ENCODE measurements at places on chromosomes 6 and 20.
A peak's percentile ranks its signal among the peaks of the same experiment; 100 is the strongest.

DNA sequence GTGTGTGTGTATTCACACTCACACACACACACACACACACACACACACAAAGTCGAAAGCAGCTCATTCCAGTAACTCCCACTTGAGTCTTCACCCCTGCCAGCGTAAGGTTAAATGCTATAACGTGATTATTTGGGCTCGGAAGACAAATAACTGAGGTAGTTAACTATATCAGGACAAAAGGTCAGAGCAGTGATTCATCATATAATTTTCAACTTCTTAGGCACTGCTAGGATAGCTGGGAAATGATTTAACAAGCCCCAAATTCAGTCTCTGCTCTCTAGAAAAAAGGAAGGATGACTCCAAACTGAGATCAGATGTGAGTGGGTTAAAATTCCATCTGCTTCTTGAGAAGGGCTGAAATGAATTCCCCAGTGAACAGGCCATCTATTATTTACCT lies 30.7 kb downstream of the HDGFL1 start:
- DNase-seq: no peak

DNA sequence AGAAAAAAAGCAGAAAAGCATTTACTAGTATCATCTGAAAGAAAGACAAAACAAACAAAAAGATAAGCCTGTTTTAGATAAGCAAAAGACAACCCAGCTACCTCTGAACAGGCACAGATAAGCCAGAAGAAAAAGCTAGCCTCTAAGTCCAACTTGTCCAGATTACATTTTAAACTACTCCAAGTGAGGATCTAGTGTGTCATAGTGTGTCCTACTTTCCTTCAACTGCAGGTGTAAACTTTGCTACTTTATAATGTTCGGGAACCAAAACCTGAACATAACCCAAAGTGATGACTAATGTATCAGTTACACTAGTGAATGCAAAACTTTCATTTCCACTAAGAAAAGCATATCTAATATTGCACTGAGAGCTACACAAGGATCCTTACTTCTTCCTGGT lies 19.5 kb downstream of the ADNP start:
- no peak for DNase-seq

DNA sequence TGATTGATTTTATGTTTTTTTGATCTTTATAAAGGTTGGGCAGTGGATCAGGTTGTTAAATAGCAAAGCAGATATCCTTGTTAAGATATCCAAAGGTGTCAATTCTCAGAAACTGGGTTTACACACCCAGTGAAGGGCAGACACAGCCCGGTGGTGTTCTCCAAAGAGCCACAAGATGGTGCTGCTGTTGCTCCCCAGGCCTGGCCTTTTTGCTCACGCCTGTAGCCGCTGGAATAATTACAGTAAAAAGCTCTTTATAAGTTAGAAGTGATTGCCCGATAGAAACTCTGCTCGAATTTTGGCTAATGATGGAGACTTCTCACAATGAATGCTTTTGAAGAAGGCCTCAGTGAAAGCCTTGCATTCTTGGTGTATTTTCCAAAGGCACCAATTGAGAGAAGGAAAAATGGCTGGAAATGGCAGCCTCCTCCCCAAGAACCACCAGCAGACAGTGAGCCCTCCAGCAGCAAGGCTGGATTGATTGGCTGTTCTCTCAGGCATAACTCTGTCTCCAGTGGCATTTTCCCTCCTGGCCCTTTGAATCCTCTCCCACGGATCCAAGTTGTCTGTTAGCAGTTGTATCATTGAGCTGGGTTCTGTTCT lies 120.5 kb upstream of the CHD6 start:
- peak; percentile 22 for DNase-seq

DNA sequence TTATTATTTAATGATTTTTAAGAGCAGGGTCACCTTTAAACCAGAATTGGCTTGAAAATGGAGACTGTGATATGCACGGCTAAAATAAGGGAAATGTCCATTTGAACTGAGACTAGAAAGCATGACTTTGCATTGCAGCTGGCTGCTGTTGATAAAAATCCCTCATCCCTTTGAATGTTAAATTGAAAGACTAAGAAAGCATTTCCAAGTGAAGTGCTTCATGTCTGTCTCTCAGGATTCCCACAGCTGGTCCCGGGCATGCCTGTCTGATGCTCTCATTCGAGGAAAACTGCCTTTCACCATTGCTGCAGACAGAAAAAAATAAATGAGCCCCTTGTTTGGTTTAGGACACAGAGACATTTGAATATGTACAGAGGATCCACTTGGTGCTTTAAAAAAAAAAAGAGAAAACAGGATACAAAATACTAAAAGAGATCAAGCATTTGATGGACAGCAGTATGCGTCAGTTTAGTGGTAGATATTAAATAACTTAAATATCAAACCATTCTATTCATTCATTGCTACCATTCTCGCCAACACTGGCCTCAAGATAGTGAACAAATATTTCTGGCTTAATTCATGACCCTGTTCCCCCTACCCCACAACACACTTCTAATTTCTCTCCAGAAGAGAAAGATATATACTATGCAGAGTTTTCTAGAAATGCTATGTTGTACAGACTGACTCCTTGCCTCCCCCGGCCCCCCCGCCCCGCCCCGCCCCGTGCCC lies 55.0 kb downstream of the TBC1D7 start:
- no peak for DNase-seq

DNA sequence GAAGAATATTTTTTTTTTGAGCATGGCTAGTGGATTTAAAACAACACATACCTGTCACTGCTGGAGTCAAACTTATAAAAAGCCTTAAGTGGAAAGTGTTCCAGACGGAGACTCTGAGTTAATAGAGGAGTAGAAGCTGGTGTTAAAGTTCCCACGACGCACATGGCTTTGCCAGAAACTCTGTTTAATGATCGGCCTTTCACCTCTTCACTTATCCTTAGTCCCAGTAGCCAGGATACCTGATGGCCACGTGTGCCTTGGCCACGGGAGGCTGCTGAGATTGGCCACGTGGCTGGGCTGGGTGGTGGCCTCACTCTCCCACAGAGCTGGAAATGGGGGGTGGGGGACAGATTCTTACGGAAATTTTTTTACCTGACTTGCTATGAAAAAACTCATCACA lies 333.1 kb downstream of the ZFAND3 start:
- DNase-seq: no peak

- no peak for DNase-seq
Observed at GRCh38 chr20:20259533-20259932, 108.4 kb upstream of the INSM1 start.

- DNase-seq: no peak
Observed at GRCh38 chr6:157096522-157096921, 226.8 kb downstream of the TMEM242 start.

- no peak for DNase-seq
Observed at GRCh38 chr6:48610846-48611245, 499.8 kb upstream of the PTCHD4 start.

DNA sequence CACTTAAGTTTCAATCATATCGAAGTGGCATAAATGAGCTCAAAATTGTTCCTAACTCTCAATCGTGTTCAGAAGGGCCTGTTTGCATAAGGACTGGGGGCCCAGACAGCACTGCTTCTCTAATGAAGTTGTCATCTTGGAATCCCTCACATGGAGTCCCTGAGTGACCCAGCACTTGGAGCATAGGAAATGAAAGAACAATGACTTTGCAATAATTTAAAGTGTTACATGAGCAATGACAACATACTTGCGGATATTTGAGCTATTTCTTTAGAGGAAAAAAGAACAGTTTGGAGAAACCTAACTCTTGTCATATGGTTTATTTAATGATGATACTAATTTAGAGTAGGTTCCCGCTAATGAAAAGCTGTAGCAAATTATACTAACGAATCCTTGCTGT lies 239.9 kb downstream of the TSHZ2 start:
- DNase-seq: no peak

- DNase-seq: no peak
Observed at GRCh38 chr6:149224399-149224798, 93.1 kb upstream of the TAB2 start.

GRCh38 chr6:169188475-169188874 lies 65.2 kb downstream of the THBS2 start:
- DNase-seq: peak; percentile 25

DNA sequence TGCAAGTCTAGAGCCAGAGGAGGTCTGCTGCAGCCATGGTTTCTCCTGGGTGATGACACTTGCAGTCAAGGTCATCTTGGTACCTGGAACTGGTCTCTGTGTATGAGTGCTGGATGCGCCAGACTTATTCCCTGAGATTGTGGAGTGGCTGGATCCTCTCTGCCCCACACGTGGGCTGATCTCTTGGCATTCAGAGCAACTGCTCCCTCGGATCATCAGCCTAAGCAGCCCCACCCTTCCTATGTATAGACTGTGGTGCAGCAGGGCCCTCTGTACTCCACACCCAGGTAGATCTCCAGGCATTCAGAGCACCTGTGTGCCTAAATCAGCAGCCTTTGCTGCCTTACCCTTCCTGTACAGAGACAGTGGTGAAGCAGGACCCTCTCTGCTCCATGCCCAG lies 12.1 kb upstream of the CST4 start:
- no peak for DNase-seq

DNA sequence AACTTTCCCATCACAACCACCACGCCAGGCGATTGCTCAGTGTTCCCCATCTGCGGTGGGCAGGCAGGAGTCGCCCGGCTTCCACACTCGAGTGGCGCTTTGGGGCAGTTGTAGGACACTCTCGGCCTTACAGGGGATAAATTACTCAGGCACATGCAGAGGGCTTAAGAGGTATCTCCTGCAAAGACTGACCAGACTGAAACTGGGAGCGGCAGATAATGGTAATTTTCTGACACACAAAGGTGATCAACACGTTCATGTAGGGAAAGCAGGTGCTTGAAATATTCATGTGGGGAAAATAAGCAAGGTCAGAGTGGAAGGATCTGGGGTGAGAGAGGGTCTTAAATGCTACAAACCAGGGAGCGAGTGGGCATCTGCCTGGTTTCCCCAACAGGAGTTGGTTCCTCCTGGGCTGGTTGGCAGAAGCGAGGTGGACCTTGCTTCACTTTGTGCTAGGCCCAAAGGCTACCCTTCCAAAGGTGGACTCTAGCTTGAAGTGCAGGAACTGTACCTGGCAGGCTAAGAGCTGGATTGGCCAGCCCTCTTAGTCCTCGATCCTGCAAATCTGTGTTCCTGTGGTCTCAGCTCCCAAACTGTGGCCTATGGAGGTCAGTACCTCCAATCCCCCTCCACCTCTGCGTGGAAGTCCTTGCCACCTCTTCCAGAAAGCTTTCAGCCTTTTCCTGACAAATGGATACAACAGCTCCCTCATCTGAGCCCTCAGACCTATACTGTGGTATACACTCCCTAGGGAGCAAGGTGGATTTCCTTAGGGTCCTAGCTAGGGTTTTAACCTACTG lies 16.7 kb downstream of the PLAGL2 start:
- DNase-seq: no peak

DNA sequence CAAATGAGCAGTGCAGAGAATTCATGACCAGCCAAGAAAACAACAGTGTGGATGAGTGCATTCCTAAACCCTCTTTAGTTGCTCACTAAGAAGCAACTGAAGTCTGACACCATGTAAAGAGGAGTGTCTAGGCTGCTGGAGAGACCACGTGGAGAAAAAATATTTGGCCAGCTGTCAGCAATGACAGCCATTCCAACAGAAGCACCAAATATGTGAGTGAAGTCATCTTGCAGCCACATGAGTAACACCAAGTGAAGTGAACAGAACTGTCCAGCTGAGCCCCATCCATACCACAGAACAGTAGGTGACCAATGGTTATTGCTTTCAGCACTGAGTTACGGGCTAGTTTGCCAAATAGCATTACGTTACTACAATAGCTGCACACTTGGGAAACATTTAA lies 89.4 kb downstream of the TBXT start:
- no peak for DNase-seq

- no peak for DNase-seq
Observed at GRCh38 chr20:50181344-50181743, 9.3 kb upstream of the CEBPB start.

DNA sequence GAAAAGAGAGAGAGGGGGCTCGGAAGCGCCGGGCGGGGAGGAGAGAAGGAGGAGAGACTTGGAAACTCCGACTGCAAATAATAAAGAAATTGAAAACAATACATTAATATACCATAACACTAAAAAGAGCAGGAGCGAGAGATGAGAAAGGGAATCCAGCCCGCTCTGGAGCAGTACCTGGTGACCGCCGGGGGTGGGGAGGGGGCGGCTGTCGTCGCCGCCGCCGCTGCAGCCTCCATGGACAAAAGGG lies 338 bp downstream of the E2F3 start:
- no peak for DNase-seq

DNA sequence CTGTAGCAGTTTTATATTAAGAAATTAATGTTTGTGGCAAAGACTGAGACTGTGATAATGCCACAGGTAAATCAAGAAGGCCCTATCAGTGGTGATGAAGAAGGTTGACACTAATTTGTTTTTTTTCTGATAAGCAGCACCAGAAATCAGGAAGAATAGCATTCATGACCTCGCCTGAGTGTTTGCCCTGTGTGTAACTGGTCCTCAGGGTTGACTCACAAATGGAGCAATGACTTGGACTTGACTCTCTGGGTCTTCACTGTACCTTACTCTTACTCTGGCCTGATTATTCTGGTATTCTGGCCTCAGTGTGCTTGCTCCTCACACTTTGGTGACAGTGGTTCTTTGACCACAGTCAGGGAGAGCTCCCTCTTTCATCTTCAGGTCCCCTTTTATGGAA lies 243.9 kb downstream of the HAO1 start:
- no peak for DNase-seq

DNA sequence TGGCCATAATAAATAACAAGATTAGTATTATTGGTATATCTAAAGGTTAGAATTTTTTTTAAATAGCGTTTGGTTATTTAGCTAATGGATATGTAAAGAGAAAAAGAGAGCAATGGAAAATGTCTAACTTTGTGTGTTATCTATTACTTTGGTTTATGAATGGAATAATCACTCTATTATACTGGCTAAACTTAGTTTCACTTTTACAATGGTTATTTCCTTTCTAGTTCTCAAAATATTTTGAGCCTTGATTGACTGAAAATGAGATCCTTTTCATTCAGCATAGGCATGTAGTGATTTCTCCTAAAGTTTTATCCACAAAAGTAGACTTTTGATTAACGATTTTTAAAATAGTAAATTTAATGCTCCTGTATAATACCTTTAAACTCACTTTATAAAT lies 51.6 kb upstream of the MLIP start:
- no peak for DNase-seq

- no peak for DNase-seq
Observed at GRCh38 chr20:42483730-42484303, 705.9 kb downstream of the PTPRT start.

DNA sequence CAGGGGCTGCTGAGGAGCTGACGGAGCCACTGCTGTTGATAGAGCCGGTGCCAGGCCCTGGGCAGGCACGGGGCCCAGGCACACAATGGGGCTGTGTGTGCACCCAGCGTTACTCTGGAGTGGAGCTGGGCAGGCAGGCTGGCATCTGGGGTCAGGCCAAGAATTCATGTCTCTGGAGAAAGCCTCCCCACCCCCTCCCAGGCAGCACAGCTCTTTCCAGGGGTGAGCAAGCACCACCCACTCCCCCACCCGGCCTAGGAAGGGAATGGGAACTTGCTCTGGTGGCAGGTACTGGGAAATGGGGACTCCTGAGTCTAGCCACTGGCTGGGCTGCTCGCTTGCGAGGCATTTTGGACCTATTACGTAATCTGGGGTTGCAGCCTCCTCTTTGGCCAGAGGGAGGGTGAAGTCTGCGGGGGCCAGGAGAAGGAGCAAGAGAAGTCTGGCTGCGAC lies 22.7 kb downstream of the TFEB start:
- no peak for DNase-seq
